ENCODE measurements at places on chromosomes 7 and 10.

DNA sequence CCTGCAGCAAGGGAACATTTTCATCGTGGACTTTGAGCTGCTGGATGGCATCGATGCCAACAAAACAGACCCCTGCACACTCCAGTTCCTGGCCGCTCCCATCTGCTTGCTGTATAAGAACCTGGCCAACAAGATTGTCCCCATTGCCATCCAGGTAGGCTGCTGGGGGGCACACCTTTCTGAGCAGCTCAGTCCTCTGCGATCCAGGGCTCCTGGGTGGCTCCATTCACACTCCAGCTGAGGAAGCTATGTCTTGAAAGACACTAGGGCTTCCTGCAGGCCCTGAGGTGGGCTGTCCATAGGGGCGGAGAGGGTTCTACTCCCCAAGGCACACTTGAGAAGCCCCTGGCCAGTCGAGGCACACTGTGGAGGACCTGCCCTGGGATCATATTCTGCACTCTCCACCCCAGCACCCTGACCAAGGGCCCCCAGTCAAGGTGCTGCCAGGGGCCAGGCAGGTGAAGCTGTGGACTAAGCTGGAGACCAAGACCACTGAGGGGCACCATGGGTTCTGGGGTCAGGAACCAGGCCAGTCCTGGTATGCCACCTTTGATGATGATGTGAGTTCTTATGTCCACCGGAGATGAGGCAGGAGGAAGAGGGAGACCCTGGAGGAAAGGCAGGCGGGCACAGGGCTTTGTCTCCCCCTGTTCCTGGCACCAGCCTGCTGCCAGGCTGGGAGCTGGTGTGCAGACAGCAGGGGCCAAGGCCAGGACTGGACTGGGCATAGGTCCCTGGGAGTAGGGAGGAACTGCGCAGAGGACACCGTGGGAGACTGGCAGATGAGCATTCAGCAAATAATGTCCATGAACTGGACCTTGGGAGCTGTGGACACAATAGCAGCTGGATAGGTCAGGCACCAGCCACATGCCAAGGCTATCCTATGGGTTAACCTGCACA lies 54.8 kb downstream of the ALOX5 start:
- DNase-seq: no peak

DNA sequence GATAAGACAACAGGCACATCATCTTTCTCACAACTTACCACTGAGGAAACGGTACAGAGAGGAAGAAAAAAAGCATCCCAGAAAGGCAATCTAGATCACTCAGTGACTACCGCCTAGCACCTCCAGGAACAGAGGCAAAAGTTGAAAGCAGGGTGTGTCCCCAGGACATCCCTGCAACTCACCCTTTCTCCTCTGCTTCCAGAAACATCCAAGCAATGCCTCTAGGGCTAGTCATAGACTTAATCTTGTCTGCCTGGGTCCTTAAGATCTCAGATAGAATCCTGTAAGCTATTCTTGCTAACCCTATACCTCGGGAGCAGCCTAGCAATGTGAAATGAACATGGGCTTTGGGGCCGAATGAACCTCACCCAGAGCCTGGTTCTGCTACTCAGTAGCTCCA lies 18.8 kb upstream of the PDCD4 start:
- no peak for DNase-seq

- peak; percentile 45 for DNase-seq
Measured at GRCh38 chr10:133456041-133456951, 2.6 kb downstream of the SCART1 start.

GRCh38 chr10:118827053-118827452 lies 72.3 kb upstream of the CACUL1 start:
- DNase-seq: no peak

DNA sequence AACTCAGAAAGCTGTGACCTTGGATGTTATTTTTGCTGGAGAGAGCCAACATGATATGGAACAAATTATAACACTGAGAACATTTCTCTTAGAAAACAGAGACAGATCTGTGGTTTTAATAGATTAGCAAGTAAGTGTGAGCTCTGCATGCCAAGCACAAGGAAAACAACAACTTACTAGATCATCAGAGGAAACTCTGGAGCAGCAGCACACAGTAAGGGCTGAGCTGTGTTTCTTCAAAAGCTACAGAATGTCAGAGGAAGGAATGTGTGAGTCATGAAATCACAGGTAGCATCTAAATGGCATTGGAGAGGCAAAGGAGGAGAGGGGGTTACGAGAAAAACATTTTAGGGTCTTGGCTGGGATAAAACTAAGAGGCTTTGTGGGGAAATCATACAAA lies 283.4 kb upstream of the FZD8 start:
- DNase-seq: no peak

- no peak for DNase-seq
Measured at GRCh38 chr7:148729984-148730733, 31.5 kb downstream of the CUL1 start.

Measured in coronary artery (tissue), 2 donors.